ENCODE measurements at places on chromosomes 7 and 10.

GRCh38 chr7:130648580-130648979, 20.0 kb downstream of the COPG2 start:
- no peaks in the 10 kb centered on the region for H3K27me3 ChIP-seq
- no peak overlapping the region for H3K27ac ChIP-seq
- no peak for DNase-seq
- peaks cover 4% of the 10 kb centered on the region for H3K4me1 ChIP-seq

- no peaks in the 10 kb centered on the region for H3K4me1 ChIP-seq
- H3K27me3 ChIP-seq: no peaks in the 10 kb centered on the region
- no peaks in the 10 kb centered on the region for H3K36me3 ChIP-seq
- no peak overlapping the region for H3K27ac ChIP-seq
Observed at GRCh38 chr10:96509017-96509641, 4.6 kb downstream of the TLL2 start.

DNA sequence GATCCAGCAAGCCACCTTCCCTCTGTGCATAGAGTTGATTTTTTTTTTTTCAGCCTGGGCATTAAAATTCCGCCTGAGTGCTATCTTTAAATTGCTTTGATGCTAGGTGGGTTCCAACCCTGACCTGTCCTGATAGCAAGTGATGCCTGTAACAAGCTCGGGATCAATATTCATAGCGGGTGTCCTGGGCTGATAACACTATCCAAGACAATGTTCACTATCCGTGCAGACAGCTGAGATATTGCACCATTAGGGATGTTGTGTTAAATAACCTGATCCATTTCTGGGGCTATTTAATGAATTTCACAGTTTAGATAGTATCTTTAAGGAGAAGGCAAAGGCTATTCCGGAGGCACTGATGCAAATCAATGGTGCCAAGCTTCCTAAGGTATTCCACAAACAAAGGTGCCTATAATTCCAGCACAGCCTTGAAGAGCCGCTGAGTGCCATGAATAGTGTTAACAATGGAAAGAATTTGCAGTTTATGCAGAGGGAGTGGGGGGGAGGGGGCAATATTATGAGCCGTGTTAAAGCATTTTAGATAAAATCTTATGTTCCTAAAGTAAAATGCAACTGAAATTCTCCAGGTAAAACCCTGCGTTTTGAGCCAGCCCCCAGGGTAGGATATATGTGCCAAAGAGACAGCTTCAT, 4.2 kb upstream of the NKX1-2 start:
- DNase-seq: no peak
- no peak overlapping the region for H3K4me3 ChIP-seq
- H3K4me1 ChIP-seq: no peaks in the 10 kb centered on the region
- H3K27ac ChIP-seq: no peak overlapping the region

- DNase-seq: no peak
- H3K27me3 ChIP-seq: no peaks in the 10 kb centered on the region
- H3K27ac ChIP-seq: no peak overlapping the region
- H3K36me3 ChIP-seq: peaks cover 67% of the 10 kb centered on the region
- peaks cover 9% of the 10 kb centered on the region for H3K4me1 ChIP-seq
Observed at GRCh38 chr7:56053993-56054392, 2.4 kb downstream of the CCT6A start.

GRCh38 chr7:92973293-92973731, 136.9 kb upstream of the CDK6 start:
- no peak for DNase-seq
- H3K4me1 ChIP-seq: peaks cover 23% of the 10 kb centered on the region
- peak overlapping the region; percentile 79 for H3K27ac ChIP-seq
- no peak overlapping the region for H3K4me3 ChIP-seq
- no peaks in the 10 kb centered on the region for H3K27me3 ChIP-seq
- H3K36me3 ChIP-seq: no peaks in the 10 kb centered on the region

DNA sequence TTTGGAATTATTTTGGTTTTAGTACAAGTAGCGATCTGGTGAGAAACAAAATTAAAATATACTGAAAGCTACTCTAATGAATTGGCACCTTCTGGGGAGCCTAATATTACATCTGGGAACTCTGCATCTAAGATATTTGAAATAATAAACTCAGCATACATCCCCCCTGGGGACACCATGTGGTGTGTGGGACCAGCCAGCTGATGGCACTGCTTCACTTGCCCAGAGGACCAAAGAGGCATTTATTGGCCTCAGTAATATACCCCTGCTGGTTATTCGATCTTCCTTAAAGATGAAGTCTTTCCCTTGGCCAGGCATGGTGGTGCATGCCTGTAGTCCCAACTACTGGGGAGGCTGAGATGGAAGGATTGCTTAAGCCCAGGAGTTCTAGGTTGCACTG, 195.1 kb upstream of the AUTS2 start:
- no peak overlapping the region for H3K4me3 ChIP-seq
- no peak overlapping the region for H3K27ac ChIP-seq
- 0 out of 2 replicates have a peak, but pooled peaks cover 3% of the 10 kb centered on the region for H3K27me3 ChIP-seq
- H3K4me1 ChIP-seq: no peaks in the 10 kb centered on the region
- DNase-seq: peak; percentile 37

GRCh38 chr7:95550546-95550945, 45.8 kb downstream of the PDK4 start:
- no peaks in the 10 kb centered on the region for H3K36me3 ChIP-seq
- no peak for DNase-seq
- H3K27me3 ChIP-seq: no peaks in the 10 kb centered on the region
- peaks cover 16% of the 10 kb centered on the region for H3K4me1 ChIP-seq
- H3K4me3 ChIP-seq: no peak overlapping the region
- peak overlapping the region; percentile 26 for H3K27ac ChIP-seq

DNA sequence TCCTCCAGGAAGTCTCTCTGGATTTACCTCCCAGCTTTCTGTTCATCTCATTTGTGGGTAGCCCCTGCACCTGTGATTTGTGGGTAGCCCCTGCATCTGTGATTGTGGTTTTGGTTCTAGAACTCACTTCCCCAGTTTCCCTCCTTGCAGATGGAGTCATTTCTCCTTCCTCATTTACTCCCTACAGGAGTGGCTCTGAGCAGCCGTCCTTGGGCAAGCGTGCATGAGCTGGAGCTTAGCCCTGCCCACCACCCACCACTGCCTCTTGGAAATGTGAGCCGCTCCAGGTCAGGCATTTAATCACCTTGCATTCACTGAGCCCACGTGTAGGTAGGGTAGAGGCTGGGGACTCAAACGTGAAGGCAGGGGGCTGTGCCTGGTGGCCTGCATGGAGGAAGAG, 8.2 kb downstream of the COL26A1 start:
- no peaks in the 10 kb centered on the region for H3K36me3 ChIP-seq
- H3K27ac ChIP-seq: no peak overlapping the region
- no peaks in the 10 kb centered on the region for H3K27me3 ChIP-seq
- H3K4me1 ChIP-seq: peaks cover 5% of the 10 kb centered on the region
- DNase-seq: no peak

DNA sequence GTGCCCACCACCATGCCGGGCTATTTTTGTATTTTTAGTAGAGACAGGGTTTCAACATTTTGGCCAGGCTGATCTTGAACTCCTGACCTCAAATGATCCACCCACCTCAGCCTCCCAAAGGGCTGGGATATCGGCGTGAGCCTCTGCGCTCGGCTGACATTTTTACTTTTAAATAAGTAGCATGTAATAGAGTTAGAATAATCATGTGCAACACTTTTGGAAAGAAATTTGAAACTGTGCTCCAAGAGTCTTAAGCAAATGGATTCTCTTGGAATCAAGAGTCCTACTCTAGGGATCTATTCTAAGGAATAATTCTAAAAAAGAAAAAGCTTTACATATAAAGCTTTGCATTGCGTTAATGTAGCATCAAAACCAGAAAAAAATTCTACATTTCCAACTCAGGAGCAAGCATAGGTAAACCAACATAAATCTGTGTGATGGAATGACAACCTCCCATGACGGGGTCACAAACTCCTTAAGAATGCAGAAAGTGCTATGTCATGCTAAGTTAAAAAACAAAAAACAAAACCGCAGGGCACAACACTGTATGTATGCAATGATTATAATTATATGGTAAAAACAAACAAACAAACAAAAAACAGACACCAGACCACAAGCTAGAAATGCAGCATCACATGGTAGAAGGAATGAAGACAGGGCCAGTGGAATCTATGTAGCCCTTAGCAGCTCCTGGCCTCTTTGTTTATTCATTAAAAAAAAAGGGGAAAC, 98.7 kb downstream of the RNF216 start:
- no peaks in the 10 kb centered on the region for H3K27me3 ChIP-seq
- peaks cover 1% of the 10 kb centered on the region for H3K4me1 ChIP-seq
- no peak overlapping the region for H3K27ac ChIP-seq
- peaks cover 16% of the 10 kb centered on the region for H3K36me3 ChIP-seq
- H3K4me3 ChIP-seq: no peak overlapping the region

- peaks cover under 1% of the 10 kb centered on the region for H3K27me3 ChIP-seq
- H3K4me3 ChIP-seq: no peak overlapping the region
- no peak for DNase-seq
Observed at GRCh38 chr7:26052706-26053105, 99.3 kb upstream of the NFE2L3 start.

GRCh38 chr7:37732253-37732652, 48.7 kb downstream of the GPR141 start:
- no peak overlapping the region for H3K27ac ChIP-seq
- DNase-seq: peak; percentile 66
- no peaks in the 10 kb centered on the region for H3K4me1 ChIP-seq
- no peak overlapping the region for H3K4me3 ChIP-seq
- peaks cover 7% of the 10 kb centered on the region for H3K27me3 ChIP-seq
- H3K36me3 ChIP-seq: no peaks in the 10 kb centered on the region

- DNase-seq: no peak
- no peaks in the 10 kb centered on the region for H3K27me3 ChIP-seq
- H3K36me3 ChIP-seq: peaks cover 47% of the 10 kb centered on the region
- no peak overlapping the region for H3K4me3 ChIP-seq
- H3K4me1 ChIP-seq: no peaks in the 10 kb centered on the region
Observed at GRCh38 chr7:91112902-91113341, 151.3 kb upstream of the FZD1 start.

DNA sequence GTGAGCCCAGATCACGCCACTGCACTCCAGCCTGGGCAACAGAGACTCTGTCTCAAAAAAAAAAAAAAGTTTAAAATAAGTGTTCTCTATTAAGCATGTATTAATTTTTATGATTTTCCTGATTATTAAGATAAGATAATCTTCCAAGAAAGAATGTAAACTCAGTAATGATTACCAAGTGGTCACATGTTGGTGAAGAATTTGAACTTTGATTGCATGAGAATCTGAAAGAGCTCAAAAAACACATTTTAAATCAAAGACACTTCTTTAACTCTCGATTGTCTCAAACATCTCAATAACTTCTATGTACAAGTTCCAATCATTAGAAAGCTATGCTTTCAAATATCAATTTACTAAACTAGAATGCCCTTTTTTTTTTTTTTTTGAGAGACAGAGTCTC, 33.8 kb downstream of the SNX8 start:
- no peaks in the 10 kb centered on the region for H3K27me3 ChIP-seq
- no peak overlapping the region for H3K4me3 ChIP-seq
- peaks cover 17% of the 10 kb centered on the region for H3K4me1 ChIP-seq
- H3K27ac ChIP-seq: no peak overlapping the region
- H3K36me3 ChIP-seq: no peaks in the 10 kb centered on the region

- no peaks in the 10 kb centered on the region for H3K27me3 ChIP-seq
- no peaks in the 10 kb centered on the region for H3K4me1 ChIP-seq
- DNase-seq: no peak
Observed at GRCh38 chr7:52826515-52827265, 208.7 kb upstream of the POM121L12 start.

- no peak for DNase-seq
- H3K27ac ChIP-seq: no peak overlapping the region
- H3K36me3 ChIP-seq: no peaks in the 10 kb centered on the region
- H3K4me3 ChIP-seq: no peak overlapping the region
- H3K27me3 ChIP-seq: no peaks in the 10 kb centered on the region
Observed at GRCh38 chr10:100824886-100825285, 79.5 kb downstream of the PAX2 start.

DNA sequence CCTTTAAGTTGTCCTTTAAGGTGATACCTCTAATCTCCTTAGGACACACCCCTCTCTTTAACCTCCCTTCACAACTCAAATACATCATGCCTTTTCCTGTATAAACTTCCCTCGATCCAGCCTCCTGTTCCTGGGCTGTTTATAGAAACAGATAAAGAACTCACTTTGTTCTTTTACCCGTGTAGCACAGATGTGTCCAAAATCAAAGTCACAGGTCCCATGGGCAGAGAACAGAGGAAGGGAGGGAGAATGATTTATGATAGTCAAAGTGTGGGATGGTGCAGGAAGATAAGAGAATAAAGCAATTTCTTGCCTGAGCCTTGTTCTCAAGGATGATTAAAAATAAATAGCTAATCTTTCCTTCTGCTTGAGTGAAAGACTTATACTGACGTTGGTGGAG, 50.3 kb upstream of the CABCOCO1 start:
- no peaks in the 10 kb centered on the region for H3K36me3 ChIP-seq
- H3K27me3 ChIP-seq: no peaks in the 10 kb centered on the region
- no peak for DNase-seq
